ENCODE measurements at places on chromosomes 3 and 15.

DNA sequence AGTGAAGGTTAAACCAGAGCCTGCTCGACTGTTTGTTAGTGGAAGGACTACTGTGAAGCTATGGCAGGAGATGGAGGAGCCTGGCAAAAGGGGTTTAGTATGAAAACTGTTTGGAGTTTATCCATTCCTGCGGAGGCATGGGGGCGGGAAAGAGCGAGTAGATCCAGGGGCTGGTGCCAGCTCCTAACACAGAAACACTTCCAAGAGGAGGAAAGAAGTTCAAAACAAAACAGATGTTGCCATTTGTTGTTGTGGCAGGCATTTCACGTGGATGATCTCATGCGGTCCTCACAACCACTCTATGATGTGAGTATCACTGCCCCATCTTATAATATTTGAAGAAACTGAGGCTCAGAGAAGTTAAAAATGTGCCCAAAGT is 30.7 kb upstream of the KY start:
- no peak for DNase-seq

GRCh38 chr15:43930079-43930478 is 103.3 kb downstream of the WDR76 start:
- DNase-seq: no peak

DNA sequence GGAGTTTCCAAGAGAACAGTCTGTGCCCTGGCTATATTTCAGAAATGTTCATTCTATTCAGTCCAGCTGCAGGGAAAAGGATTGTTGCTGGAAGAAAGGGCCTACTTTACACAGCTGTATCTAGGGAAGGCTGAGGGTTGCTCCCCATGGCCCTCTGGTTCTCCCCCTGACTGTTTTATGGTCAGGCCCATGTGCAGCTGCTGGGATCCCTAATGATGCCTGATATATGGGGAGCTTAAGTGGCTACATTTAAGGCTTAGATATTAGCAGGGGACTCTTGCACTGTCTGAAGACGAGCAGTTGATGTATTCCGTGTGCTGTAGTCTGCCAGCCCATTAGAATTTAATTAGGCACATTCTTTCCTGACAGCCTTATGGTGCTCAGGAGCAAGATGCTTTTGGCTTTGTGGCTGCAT is 72.0 kb downstream of the FAM43A start:
- no peak for DNase-seq

- no peak for DNase-seq
Measured at GRCh38 chr3:143138953-143139352, 19.4 kb downstream of the CHST2 start.

DNA sequence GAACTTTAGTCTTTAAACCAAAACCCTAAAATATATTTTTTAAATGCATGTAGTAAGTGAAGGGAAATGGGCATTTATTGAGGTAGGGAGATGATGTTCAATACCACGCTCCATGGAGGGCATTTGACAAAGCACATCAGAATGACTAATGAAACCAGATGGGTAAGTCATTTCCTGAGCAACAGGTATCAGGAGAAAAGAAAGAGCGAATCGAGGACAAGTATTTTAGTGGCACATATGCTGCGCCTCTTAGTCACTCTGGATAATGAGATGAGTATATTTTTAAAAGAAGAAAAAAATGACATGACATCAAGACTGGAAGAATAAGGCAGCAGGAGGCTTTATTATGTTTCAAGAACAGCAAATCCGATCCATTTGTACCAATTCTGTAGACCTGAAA is 129.0 kb upstream of the ARHGEF3 start:
- DNase-seq: no peak

DNA sequence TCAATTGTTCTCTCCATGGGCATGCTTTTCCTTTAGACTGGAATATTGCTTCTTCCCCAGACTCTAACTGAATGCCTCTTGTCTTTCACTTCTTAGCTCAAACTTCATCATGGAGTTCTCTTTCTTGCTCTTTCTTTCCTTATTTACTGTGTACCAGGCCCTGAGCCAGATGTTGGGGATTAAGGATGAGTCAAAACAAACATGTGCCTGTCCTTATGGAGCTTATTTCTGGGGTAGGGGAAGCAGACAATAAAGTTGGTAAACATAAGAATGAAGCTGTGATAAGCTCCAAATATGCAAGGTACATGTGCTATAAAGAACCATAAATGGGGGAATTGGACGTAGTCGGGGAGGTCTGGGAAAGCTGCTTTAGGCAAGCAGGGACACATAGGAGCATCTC is 145.8 kb downstream of the ALDH1A2 start:
- no peak for DNase-seq

DNA sequence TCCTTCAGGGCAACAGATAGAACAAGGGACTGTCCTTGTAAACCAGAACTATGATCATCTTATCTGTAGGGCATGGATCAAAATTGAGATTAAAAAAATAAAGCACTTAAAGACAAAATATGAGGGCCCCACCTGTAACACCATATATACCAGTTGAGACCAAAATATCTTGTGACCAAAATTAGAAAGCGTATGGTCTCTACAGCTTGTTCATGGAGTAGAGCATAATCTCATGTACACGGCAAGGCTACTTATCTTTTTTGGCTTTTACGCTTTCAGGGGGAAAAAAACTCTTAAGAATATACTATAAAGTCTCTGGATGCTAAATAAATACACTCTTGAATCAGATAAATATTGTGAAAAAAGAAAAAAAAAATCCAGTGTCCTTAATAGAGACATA is 49.3 kb downstream of the ADAMTS9 start:
- no peak for DNase-seq

DNA sequence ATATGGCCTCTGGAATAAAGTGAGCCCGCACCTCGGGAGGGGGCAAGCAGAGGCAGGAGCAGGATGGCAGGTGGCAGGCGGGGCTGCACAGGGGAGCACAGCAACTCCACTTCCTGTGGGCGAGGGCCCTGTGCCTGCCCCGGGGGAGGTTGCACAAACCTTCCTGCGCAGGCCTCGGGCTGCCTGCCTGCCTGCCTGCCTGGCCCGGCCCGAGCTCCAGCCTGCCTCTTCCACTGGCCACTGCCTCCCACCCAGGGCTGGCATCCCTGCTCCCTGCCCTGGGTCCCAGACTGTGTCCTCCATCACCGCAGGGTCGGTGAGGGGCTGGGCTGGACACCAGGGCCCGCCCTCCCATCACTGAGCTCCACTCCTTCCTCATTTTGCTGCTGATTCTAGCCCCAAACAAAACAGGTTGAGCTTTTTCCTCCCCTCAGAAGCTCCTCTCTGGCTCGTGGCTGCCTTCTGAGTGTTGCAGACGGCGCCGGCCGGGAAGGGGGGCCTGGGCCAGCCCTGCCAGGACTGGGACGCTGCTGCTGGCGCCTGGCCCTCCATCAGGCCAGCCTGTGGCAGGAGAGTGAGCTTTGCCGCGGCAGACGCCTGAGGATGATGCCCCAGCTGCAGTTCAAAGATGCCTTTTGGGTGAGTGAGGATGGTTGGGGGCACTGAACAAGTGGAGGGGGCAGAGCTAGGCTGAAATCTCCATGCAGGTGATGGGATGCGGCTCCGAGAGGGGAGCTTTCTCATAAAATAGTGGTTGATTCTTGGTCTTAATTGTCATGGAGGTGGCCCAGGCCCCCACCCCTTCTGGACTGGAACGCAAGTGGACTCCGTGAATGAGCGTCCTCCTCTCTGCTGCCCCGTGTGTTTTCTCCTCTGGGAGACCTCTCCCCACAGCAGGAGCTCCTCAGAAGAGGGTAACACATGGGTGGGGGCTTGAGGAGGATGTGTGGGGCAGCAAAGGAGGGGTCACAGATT is at the start of gene PSTPIP1:
TSS of gene PSTPIP1 (plus strand) at position 156 of the 975 bp plus-strand sequence. CDS start at position 604, 448 bp downstream.
- no peak for DNase-seq

DNA sequence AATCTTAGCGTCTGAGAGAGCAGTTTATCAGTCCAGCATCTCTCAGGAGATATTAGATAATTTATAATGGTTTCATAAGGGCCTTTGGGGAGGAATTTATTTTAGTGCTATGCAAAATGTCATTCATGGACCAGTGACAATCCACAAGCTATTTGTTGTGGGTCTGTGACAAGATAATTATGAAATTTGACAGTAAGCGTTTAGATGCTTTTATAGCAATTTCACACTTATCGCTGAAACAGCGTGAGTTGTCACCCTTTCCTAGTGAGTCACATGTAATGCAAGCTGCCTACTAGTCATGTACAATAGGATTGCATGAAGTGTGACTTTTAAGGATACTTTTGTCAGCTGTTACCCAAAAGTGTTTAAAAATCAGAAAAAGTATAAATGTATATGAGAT is 315.6 kb upstream of the THBS1 start:
- no peak for DNase-seq

DNA sequence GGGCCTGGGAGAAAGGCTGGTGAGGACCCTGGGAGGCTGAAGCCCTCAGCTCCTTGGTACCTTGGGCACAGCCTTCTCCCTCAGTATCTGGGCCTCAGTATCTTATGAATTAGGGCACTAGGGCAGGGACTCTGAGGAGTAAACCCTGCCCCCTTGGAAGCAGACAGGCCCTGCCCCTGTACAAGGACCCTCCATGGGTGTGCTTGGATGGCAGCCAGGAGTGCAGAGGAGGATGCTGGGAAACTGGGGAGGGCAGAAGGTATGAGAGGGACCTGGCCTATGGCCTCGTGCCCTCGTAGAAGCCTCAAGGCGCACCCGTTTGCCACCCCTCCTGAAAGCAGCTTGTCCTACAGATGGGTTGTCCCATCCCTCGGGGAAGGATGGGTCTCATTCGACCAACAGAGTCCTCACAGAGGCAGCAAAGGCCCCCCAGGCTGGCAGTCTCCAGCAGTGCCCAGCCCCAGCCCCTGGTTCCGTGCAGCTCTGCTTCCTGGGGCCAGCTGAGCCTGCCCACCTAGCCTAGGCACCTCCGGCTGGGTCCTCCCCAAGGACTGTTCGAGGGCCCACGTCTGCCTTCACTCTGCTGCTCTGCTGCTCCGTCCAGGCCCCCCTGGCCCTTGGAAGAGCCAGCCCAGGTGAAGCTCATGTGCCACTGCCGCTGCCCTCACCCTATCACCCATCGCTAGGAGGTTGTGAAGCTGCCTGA is 15.3 kb upstream of the SEMA3F start:
- no peak for DNase-seq

Measured in GM12892 (cell line).